ENCODE measurements at places on chromosomes 1 and 21.

GRCh38 chr1:28976248-28976647 lies 61.9 kb downstream of the EPB41 start:
- no peak for DNase-seq

DNA sequence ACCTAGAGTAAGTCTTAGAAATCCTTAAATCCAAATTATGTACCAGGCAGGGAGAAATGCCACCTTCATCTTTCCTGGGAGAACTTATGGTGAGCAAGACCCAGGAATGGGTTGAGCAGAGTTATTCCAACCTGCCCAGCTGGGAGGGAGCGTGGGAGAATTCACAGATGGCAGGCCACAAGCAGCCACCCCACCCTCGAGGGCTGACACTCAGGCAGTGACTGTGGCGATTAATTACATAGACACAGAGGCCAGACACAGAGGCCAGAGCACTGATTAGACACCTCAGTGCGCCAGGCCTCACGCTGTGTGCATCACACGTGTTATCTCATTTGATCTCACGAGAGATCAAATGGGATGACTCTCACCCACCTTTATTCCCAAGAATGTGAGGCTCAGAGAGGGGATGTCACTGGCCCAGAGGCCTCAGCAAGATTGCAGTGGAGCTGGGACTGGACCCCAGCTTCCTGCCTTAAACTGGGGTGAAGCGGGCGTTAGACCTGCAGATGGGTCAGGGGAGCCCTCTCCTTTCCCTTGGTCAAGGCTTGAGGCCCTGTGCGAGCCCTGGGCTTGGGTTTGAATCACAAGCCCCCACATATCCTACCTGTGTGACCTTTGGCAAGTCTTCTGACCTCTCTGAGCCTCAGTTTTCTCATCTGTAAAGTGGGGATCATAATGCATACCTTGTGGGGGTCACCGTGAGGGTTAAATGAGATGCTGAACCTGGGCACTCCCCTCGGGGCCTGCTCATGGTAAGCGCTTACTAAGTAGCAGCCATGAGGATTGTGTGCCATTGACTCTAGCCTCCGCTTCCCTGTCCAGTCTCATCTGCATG lies 28.8 kb upstream of the PADI4 start:
- DNase-seq: no peak

DNA sequence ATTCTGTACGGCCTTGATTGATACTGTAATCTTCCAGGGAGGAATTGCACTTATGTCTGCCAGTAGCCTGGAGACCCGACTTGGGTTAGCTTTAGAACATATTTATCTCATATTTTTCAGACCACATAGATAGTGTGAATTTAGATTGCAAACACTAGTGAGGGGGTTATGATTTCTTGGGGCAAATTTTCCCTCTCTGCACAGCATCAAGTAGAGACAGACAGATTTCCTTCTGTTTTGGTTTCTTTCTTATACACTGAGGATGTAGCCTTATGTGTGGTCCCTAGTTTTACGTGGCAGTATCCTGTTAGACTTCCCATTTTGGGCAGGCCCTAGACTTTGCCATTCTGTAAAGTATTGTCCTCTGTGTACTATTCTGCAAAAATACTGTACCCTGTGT lies 29.0 kb downstream of the SOAT1 start:
- DNase-seq: no peak

GRCh38 chr1:53551428-53551995 lies 92.3 kb downstream of the DMRTB1 start:
- no peak for DNase-seq
